Body of pancreas (tissue), 4 donors: ENCODE measurements at places on chromosomes 12 and 14. TPM values are rescaled to one million over a fixed set of nuclear protein-coding genes. Genes with fewer than 3 reads are reported as not detected.

DNA sequence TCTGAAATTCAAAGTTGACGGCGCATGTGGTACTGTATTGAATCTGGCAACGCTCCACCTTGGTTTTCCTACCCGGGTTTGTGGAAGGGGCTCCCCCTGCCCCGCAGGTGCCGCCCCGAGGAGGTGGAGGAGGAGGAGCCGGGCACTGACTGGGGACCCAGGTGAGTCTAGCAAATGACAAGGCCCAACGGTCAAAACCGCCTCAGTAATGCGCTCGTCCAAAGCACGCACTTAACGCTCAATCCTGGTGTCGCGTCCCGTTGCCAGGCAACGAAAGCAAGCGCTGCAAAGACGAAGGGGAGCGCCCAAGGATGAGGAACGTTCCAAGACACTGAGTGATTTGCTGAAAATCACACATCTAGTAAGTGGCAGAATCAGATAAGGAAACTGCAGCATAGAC lies 24.0 kb upstream of the CLEC4E start:
- DNase-seq, result no peak

GRCh38 chr14:99511421-99512109 lies 30.4 kb downstream of the CCNK start:
- no peak for DNase-seq

- no peak for DNase-seq
Measured at GRCh38 chr12:68435816-68436215, 103.7 kb upstream of the MDM1 start.

DNA sequence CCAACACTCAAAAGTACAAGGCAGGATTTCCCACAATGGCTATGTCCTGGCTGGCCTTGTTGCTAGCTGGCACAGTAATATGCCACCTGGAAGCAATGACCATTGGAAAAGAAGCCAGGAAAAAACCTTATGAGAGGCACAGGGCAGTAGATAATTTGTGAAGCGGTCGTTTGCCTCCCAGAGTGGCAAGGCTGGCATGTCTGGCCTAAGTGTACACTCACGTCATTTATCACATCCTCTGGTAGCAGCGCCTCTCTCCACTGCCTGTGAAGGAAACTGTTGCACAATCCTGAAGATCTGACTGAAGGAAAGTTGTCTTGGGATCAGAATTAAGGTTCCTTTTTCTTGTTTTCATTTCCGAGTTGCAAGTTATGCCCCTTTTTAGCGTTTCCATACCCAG lies 408.5 kb downstream of the ZFP36L1 start:
- peak; percentile 77 for DNase-seq

DNA sequence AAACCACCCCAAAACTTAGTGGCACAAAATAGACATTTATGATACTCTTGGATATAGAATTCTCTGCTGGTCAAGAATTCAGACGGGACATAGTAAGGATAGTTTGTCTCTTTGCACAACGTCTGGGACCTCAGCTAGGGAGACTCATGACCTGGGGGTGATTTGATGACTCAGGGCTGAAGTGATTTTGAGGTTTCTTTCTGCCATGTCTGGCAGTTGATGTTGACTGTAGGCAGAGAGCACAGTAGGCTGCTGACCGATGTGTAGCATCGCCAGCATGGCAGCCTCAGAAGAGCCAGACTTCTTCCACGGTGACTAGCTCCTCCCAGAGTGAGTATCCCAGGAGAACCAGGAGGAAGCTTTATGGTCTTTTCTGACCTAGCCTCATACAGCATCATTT lies 88.9 kb upstream of the FRMD6 start:
- no peak for DNase-seq

DNA sequence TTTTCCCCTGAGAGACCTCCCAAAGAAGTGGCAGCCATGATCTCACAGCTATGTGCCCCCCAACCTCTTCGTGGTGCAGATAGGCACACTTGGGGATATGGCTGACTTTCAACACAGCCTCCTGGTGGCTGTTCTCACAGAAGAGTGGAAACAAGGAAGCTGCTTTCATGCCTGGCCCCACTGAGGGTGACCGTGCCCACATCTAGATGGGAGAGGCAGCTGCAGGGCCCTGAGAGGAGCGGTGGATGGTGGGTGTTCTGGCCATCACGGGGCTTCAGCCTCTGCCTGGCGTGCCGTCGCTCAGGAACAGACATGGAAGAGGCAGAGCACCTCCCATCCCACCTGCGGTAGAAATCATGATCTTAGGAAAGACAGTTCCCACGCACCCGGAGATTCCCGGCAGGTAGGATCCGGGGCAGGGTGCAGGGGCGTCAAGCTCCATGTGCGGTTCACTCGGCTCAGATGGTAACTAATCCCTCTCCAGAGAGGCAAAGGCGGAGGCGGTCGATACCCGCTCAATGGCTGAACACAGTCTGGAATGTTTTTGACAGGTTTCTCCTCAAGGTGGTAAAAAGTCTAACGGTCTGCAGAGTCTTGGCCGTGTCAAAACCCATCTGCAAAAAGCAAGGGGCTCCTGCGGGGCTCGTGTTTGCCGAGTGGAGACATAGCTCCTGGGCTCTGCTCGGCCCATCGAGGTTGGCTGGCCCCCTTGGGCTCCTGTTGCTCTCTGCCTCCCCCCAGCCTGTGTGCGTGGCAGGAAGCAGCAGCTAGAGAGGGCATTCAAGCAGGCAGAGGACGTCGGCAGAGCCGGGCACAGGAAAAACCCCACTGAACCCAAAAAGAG lies 225.2 kb upstream of the RTL1 start:
- DNase-seq, result peak; percentile 6

DNA sequence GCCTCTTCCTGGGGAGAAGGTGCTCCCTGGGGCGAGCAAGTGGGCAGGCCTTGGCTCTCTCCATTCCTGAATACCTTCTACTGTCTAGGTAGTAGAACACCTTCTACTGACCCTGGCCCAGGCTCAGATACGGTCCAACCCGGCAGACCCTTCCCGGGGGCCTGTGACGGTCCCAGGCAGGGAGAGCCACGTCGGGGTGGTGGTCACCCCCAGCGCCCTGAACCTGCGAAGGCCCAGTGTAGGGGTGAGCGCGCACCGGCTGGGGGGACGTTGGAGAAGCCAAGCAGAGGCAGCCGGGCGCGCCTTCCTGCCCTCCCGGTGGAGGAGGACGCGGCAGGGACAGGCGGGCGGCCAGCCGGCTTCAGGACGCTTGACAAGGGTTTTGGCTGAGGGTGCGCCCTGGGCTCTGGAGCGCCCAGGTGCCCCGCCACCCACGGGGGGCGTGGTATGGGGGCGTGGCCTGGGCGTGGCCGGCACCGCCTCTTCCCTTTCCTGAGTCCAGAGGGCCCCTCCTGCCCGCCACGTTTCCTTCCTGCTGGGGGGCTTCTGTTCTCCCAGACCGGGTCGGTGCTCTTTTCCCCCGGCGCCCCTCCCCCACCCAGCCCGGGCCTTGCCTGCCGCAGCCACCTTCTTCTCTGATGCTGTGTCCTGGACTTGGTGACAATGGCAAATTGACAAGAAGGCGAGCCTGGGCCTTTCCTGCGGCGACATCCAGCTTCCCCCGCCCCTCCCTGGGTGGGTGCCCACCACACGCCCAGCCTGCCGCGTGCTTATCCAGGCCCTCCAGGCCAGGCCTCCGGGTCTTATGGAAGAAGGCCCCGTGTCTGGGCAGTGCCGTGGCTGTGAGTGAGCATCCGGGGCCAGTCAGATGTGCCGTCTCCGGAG lies 24.5 kb upstream of the PPP1R13B start:
- DNase-seq, result peak; percentile 96

DNA sequence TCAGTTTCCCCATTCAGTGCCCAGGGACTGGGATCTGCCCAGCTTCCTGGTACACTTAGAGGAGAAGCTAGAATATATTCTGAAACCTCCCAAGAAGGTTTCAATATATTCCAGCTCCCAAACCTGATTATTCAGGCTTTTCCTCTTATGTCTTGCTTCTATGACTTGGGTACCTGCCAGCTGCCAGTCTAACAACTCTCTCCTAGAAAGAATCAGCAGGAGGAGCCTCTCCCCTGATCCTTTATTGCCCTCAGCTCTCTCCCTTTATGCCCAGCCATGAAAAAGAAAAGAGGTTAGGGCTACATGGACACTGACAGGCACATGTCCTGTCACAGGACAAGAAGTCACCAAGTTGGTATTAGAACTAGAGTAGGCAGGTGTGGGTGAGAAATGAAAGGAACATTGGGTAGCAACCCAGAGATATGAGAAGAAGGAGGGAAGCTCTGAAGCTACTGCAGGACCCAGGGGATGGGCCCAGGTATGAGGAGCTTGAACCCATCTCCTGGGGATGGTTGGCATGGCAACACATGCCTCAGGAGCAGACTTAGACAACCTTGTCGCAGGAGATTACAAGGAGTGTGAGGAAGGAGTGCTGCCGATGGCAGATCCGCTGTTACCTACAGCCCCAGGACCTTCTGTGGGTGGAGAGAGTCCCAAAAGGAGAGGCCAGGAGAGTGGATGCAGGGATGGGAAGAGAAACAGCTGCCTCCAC lies 2.0 kb upstream of the CACNB3 start:
- peak; percentile 27 for DNase-seq

DNA sequence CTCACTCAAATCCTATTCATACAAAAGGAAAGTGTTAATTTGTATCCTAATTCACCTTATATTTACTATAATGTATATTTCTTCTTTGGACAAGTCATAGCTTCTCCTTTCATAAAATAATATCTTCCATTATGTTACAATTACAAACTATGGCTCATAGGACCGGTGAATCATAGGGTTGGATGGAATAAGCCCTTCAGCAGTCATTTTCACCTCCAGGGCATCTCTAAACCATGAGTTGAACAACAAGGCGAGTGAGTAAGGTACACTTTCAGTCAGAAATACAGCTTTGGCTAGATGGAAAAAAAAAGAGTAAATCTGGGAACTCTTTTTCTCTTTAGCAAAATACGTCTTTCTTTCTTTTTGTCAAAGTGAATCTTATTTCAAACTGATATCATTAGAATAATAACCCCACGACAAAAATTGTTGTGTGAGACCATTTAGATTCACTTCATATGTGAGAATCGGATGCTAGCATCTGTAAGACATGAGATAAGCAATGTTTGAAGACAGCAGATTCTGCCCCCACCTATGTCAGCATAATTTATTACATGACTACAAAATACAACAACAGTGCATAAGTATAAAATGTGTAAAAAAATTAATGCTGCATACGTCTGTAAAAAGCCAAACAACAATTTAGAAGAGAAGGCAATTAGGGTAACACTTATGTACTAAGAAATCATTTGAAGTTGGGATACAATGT lies 184.4 kb upstream of the SLC38A2 start:
- DNase-seq, result no peak

DNA sequence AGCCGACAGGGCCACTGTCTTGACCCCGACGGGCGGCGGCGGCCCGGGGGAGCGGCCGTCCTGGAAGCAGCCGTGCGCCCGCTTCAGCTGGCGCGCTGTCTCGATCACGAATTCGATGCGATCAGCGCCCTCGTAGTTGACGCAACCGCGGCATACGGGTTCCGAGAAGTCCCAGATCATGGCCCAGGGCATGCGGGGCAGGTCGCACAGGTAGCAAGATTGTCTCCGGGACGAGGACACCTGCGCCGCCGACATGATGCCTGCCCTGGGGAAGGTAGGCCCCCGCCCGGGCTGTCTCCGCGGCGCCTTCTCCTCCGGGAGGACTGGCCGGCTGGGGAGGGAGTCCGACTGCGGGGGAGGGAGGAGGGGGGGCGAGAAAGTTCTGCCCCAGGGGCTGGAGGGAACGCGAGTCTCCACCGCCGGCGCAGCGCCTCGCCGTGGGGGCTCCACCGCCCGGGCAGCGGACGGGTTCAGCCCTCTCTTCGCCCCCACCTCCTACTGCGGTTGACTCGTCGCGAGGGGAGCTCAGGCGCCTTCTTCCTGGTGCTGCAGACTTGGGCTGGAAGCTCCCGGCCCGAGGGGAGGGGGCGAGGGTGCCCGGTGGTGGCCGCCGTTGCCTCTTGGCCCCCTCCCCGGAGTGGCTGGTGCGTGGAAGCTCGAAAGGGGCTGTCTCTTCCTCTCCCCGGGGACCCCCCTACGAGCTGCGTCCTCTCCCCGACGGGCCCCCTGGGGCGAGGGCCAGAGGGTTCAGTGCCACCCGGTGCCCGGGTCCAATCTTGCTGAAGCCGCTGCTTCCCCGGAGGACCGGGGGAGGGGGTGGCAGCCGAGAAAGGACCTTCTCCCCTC lies 747 bp downstream of the IRF2BPL start:
- peak; percentile 73 for DNase-seq

DNA sequence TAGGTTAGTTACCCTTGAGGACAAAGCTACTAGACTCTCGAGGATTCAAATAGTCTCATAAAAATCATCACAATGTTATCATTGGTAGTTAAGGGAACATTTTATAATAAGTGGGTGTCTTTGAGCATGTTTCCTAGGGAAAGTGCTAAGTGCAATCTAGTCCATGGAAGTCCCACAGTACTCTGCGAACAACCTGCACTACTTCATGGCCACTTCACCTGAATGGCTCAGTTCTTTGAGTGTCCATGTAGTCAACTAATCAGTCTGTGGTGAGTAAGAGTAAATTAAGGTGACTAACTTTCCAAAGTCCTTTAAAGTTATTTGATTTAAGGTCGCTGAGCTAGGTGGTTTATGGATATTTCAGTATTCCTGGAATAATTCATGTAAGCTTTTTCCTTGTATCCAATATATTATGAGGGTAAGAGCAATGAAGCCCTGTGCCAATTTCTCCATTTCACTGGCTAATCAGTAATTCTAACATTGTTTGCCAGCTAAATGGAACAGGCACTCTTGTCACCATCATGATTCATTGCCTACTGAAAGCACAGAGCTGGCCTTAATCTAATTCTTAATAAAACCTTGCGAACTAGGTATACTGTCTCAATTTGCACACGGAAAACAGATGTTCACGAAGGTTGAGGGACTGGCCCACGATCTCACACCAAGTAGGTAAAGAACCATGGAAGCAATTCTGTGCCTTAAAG lies 495.1 kb downstream of the APAF1 start:
- DNase-seq, result no peak

DNA sequence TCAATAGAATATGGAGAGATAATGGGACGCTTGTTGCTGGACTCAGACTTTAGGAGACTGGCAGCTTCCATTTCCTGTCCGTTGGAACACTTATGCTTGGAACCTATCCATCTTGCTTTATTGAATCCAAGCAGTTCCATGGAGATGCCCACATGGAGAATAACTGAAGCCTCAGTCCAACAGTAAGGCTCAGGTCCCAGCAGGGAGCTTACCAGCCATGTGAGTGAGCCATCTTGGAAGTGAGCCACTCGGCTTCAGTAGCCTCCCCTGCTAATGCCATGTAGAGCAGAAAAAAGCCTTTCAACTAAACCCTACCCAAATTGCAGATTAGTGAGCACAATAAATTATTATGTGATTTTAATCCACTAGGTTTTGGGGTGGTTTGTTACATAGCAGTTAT lies 538.8 kb upstream of the STXBP6 start:
- DNase-seq, result no peak

The CDC42BPB gene
- 102 TPM for total RNA-seq

The OLR1 gene
- 5.7 TPM for total RNA-seq

The SERPINA9 gene
- total RNA-seq, result not detected

The MDGA2 gene
- not detected for total RNA-seq

The RPL10L gene
- not detected for total RNA-seq

The PPHLN1 gene
- 20.8 TPM for total RNA-seq

The RNASE1 gene
- 772 TPM for total RNA-seq
